A549 treated with ZK216348 at 1 μM for 4 hours (cell line): ENCODE measurements at places on chromosomes 7 and 10. TPM values are rescaled to one million over a fixed set of nuclear protein-coding genes. Genes with fewer than 3 reads are reported as not detected.

CHN2 gene
- total RNA-seq: 0.32 TPM in 1 of 5 replicates, not detected in the others

ENTPD7 gene
- 8.5 to 13.5 TPM (median 12.7 TPM) in 5 replicates for total RNA-seq

ZNF37A gene
- 5.0 to 6.7 TPM (median 5.5 TPM) in 5 replicates for total RNA-seq

SCART1 gene
- total RNA-seq: 0.07 to 0.31 TPM (median 0.21 TPM) in 5 replicates
